ENCODE measurements at places on chromosomes 12 and 14. TPM values are rescaled to one million over a fixed set of nuclear protein-coding genes. Genes with fewer than 3 reads are reported as not detected.

DNA sequence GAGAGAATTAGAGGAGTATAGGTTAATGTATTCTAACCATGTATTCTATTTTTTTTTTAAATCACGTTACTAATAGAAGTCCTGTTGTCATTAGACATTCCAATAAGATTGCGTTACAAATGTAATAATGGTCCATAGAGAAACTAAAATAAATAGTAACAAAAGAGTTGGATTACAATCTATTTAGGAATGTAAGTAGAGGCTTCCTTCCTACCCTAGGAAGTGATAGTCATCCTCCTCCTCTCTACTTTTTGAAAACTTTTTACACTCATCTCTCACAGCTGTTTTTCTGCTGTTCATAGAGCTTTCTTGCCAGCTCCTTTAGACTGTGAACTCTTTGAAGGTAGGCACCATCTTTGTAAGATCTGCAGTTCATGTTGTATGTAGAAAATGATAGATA lies 23.6 kb downstream of the TRHDE start:
- no peak for DNase-seq

DNA sequence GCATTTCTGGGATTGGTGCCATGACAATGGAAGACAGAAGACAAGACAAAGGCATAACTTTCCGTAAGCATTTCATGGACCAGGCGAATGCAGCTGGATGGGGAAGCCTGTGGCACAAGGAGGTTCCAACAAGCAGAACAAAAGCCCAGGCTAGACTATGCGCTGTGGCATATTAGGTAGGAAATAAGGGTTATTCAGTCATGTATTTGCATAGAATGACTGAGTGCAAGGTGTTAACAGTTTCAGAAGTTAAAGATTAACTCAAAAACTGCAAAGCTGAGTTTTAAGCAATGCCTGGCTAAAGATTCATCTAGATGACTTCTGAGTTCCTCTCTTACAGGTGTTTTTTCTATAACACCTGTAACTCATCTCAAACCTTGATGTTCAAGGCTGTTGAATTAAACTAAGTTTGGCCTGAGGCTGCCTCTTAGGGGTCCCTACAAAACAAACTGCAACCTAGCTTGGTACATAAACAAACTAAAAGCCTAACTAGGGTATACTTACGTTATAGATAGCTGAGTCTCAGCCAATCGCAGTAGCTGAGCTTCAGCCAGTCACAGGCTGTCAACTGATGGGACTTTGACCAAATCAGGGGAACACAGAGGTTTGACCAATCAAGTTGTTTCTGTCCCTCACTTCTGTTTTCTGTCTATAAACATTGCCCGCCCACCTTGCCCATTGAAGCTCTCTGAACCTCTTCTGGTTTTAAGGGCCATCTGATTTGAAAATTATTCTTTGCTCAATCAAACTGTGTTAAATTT lies 52.2 kb upstream of the PLBD1 start:
- no peak for DNase-seq

GPR132 gene
- total RNA-seq: 6.7 TPM

B4GALNT3 gene
- 31.0 TPM for total RNA-seq
